ENCODE measurements at places on chromosomes 2 and 18.

DNA sequence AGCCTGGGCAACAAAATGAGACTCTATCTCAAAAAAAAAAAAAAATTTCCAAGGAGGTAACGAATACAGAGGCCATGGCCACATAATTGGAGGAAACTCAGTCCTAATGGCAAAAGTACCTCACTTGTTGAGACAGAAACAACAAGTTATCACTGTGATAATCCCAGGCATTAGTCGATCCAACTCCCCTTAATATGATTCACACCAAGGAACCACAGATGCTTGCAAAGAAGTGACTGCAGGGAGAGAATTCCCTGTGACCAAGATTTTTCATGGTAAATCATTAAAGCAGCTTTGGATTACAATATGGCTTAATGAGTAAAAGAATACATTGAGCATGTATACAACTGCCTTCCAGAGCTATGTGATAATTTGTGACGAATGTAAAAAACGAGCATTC is 80.4 kb upstream of the RNU4ATAC start:
- no peak for DNase-seq

DNA sequence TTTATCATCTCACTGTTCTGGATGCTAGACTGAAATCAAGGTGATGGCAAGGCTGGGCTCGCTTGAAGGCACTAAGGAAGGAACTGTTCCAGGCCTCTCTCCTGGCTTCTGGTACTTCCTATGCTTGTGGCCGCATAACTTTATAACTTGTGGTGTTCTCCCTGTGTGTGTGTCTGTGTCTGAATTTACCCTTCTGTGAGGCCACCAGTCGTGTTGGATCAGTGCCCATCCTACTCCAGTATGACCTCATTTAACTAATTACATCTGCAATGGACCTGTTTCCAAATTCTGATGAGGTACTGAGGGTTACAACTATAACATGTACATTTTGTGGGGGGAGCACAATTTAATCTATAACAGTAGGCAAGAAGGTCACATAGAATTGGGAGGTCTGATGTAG is 41.6 kb downstream of the LYPD6B start:
- no peak for DNase-seq

- DNase-seq, result no peak
Measured at GRCh38 chr2:15107137-15107536, 454.0 kb downstream of the NBAS start.

- DNase-seq, result no peak
Measured at GRCh38 chr2:189566046-189566445, 14.5 kb downstream of the SLC40A1 start.

DNA sequence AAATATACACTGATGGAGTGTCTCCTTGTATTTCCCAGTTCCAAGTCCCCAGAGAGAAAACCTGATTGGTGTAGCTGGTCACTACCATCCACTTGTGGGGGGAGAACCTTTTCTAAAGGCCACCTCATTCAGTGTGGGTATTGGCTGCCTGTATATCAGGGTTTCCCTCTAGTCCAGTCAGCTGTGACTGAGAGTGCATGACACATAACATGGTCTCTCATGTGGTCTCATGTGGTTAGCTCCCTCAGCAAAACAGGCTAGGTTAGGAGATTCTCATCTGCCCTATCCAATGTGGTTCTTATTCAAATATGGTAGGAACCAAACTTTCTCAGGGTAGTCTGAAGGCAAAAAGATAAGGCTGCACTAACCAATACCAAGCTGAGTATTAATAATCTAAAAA is 4.1 kb upstream of the GORASP2 start:
- DNase-seq, result no peak

DNA sequence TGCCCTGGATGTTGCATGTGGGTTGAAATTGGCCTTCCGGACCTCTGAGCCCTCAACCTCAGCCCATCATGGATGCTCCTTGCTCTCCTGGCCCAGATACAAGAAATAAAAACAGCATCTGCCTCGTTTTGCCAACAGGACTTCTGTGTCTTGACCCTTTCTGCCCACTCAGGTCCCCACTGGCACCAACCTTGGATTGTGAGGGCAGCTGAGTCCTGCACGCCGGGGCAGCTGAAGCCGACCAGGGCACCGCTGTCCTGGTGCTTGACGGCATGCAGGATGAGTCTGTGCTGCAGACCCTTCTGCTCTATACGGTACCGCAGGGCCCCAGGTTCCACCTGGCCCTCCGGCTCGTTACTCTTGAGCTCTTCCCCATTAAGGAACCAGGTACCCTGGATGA is 4.7 kb downstream of the OBSL1 start:
- DNase-seq, result no peak

- DNase-seq, result no peak
Measured at GRCh38 chr2:54726940-54727339, 3.5 kb downstream of the EML6 start.

GRCh38 chr2:40363231-40363630 is 88.7 kb downstream of the SLC8A1 start:
- DNase-seq, result no peak

- no peak for DNase-seq
Measured at GRCh38 chr2:53960476-53960875, 10.3 kb downstream of the PSME4 start.

GRCh38 chr18:44700652-44701051 is 20.0 kb downstream of the SETBP1 start:
- DNase-seq, result peak; percentile 31

- no peak for DNase-seq
Measured at GRCh38 chr2:65227020-65227455, 593 bp upstream of the ACTR2 start.

DNA sequence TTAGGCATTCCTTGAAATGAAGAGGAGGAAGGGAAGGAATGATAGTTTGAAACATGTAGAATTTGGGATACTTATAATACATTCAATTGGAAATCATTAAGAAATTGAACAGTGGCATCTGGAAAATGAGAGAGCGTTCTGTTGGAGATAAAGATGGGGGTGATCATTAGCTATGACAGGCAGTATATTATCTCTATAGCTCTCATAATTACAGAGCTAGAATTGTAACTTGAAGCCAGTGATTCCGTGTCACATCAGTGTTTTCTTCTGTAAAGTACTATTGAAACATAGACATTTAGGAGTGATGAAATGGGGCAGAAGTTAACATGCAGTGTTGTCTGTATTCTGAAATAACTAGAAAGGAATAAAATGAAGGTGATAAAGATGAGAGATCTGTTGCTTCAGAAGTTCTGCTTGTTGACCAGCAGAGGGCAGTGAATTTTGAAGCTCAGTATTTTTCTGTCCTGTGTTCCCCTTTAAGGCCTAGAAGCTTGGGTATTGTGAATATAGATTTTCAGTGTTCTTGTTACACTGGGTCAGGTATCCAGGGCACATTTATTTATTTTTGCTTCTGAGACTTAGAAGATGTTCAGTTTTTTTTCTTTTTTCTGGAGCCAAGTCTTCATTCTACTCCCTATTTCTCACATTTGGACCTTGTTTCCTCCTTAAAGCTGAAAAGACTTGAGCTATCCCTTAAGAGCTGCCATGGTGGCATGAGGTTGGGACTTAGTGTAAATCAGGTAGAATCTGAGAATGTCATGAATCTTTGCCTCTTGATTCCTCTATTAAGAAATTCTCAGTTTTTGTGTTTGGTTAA is 157.4 kb downstream of the TAF4B start:
- no peak for DNase-seq

DNA sequence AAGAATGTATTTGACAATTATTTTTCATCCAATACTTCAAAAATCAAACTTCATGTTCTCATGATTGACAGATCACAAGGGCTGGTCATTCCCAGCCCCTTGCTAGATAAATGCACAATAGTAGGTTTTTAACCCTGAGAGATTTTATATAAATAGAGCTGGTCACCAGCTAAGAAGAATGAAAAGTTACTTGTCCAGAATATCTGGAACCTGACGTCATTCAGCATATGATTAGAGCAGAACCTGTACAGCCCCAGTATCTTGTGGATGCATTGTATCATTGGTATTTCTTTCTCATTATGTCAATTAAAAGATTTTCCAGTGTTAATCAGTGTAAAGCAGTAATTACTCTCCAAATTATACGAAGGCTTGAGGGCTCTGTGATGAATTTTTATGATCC is 202.8 kb upstream of the RND3 start:
- DNase-seq, result no peak

DNA sequence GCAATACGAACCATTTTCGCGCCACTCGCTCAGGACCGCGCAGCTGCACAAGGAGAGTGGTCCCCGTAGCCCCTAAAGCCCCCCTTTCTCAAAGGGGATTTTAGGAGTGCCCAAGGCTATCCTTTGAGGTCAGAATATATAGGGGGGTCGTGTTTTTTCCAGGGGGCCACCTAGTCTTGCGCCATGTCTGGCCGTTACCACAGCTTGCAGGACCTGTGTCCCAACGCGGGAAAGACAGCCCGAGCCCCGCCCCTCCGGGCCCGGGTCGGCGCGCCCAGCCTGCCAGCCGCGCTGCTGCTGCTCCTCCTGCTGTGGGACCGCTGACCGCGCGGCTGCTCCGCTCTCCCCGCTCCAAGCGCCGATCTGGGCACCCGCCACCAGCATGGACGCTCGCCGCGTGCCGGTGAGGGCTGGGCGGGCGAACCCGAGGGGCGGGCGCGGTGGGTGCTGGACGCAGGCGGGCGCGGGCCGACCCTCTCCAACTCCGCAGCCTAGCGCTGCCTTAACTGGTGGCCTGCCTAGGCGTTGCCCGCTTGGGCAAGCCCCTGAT is at the start of gene CDCA7:
CDCA7 (plus strand) TSS at position 291 of the 550 bp plus-strand sequence; CDS start at position 383, 92 bp downstream.
- peak; percentile 22 for DNase-seq

GRCh38 chr2:31378389-31378788 is 36.2 kb downstream of the XDH start:
- no peak for DNase-seq

DNA sequence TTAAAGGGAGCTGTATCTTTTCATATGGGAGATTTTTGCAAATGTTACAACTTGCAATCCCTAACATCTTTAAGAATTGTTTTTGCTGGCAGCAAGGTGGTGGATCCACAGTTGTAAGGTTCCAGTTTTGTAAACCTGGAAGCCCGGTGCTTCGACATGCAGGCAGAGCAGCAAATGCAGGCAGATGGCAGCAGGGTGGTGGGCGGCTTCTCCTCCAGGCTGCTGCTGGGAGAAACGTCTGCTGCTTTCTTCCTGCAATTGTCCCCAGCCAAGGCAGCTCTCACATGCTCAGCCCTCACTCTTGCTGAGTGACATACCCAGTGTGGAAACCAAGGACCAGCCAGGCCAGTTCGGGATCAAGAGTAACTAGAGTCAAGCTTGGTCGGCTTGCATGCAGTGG is 166.0 kb downstream of the SEPTIN10 start:
- no peak for DNase-seq

GRCh38 chr2:173982182-173982714 is 17.1 kb upstream of the SP3 start:
- no peak for DNase-seq

DNA sequence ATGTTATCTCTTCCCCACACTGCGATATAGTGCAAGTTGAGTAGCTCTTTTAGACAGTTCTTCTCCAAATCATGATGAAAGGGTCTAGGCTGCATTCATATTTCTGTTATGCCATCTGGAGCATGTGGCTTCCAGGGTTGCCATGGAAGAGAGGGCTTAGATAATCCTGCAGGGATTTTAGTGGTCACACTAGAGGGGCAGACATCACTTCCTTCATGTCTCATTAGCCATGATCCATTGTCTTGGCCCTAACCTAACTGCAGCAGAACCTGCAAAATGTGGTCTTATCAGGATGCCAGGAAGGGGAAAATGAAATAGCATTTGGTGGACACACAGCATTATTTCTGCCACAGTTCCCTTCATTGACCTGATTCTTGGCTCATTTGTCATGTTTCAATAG is 83.1 kb downstream of the ADAM23 start:
- no peak for DNase-seq

DNA sequence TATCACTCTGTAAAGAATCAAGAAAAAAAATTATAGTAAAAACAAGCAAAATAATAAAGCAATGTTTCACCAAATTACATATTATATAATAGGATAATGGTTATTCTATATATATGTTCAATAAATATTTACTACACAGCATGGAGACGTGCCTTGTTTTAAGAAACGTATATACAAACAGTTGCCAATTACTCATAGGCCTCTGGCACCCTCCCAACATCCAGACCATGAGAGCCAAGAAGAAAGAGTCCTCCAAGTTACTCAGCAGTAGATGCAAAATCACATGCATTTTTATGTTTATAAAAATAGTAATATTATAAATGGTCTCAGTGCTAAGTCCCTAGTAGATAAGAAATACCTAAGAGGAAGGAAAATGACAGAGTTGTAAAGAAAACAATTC is 64.8 kb downstream of the REV1 start:
- no peak for DNase-seq

- DNase-seq, result no peak
Measured at GRCh38 chr2:197604117-197604860, 71.1 kb downstream of the RFTN2 start.

DNA sequence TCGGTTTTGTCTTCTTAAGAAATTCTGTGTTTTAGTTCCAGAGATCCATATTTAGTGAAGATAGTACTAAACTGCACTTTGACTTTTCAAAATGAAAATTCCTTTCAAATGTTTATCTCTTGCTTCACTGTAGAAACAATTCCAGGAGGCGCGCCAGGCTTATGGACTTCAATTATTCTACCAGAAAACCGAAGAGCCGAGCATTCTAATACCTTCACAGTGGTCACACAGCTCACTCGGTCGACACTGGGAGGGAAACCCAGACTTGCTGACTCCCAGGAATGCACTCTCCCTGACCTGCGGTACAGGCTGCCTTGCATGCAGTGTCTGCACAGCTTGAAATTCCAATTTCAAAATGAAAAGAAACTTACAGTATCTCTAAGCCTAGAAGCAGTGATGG is 119.9 kb upstream of the PIEZO2 start:
- DNase-seq, result no peak

- DNase-seq, result no peak
Measured at GRCh38 chr2:169933124-169933711, 106.0 kb downstream of the UBR3 start.

GRCh38 chr2:56018267-56018666 is 94.7 kb upstream of the EFEMP1 start:
- DNase-seq, result no peak

GRCh38 chr18:79218605-79219190 is 149.5 kb downstream of the ATP9B start:
- no peak for DNase-seq

DNA sequence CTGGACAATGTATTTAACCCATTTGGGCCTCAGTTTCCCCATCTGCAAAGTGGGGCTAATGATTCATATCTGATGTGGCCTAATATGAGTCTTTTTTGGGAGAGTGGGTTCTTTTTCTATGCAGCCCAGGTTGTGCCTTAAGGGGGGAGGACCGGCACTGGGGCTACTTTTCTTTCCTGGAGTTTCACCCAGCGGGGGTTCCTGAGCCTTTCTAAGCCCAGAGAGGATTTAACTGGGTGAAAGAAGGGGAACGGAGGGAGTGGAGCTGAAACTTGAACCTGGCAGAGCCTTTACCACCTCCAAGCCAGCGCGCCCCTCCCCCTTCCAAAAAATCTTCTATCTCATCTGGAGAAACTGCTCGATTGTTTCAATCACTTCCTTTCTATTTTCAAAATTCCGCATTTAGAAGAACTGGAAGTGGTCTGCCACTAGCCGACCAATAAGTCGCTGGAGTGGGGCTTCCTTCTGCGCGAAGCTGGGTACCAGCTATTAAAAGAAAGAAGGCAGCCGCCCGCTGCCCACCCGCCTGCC is 205.0 kb upstream of the SMAD2 start:
- no peak for DNase-seq

- DNase-seq, result no peak
Measured at GRCh38 chr2:240468303-240469238, 33.1 kb downstream of the GPC1 start.

- DNase-seq, result no peak
Measured at GRCh38 chr2:101998896-101999789, 7.4 kb downstream of the IL1R2 start.

GRCh38 chr2:82282111-82282882 is 1977.7 kb upstream of the LRRTM1 start:
- no peak for DNase-seq

GRCh38 chr2:185284696-185285095 is 453.9 kb upstream of the FSIP2 start:
- DNase-seq, result no peak
